NCI-H1092 treated with DMSO at 0.1 percent for 48 hours (cell line): ENCODE measurements at places on chromosomes 12 and 14.

- no peak for DNase-seq
Observed at GRCh38 chr14:93946541-93947090, 19.5 kb downstream of the FAM181A start.

- DNase-seq, result no peak
Observed at GRCh38 chr12:54002915-54003389, 3.0 kb downstream of the HOXC9 start.

- no peak for DNase-seq
Observed at GRCh38 chr12:70756118-70756517, 118.9 kb upstream of the PTPRB start.

GRCh38 chr12:132219323-132219722, 75.1 kb downstream of the NOC4L start:
- DNase-seq, result peak; percentile 47

GRCh38 chr12:34402899-34403705, 380.8 kb downstream of the ALG10 start:
- no peak for DNase-seq

DNA sequence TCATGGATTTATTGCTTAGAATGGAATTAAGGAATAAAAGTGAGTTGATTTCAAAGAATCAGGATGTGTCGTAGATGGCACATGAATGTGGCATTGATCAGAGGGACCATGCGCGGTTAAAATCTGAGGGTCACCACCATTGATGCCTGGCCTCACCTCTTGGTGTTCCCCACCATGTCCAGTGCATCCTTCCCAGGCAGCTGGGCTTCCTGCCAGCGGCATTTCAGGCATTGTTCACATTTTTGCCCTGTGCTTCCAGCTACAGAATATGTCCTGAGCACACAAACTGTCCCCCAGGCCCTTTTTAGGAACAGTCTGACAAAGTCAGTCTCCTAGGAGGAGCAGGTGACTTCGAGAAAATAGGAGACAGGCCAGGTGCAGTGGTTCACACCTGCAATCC, 42.0 kb upstream of the TSPAN9 start:
- DNase-seq, result no peak

- no peak for DNase-seq
Observed at GRCh38 chr14:42437809-42438208, 831.1 kb downstream of the LRFN5 start.

DNA sequence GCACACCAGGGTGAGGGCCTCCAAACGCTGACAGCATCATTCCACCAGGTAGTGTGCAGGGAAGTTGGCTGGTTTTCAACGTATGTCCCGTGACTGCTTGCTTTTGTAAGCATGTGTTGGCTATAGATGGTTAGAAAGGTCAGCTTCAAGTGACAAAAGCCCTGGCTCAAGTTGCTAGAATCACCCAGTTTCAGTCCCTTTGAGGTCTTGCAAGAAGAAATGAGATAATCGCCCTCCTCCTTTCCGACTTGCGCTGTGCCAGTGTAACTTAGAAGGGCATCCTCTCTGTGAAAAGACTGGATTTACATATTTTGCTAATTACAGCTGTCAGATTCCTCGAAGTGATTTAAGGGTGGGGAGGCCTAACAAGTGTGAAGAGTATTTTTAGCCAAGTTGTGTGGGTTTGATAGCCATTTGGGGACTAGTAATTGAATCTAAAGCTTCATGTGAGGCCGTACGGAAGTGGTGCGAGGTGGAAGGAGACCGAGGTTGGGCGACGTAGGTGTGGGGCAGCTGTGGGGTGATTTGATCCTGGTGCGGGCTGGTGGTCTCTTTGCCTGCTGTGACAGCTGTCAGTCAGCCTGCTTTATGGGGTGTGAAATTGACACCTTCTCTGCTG, 94.7 kb downstream of the CHST11 start:
- no peak for DNase-seq

GRCh38 chr12:38138225-38139221, 178.1 kb upstream of the ALG10B start:
- DNase-seq, result peak; percentile 58

DNA sequence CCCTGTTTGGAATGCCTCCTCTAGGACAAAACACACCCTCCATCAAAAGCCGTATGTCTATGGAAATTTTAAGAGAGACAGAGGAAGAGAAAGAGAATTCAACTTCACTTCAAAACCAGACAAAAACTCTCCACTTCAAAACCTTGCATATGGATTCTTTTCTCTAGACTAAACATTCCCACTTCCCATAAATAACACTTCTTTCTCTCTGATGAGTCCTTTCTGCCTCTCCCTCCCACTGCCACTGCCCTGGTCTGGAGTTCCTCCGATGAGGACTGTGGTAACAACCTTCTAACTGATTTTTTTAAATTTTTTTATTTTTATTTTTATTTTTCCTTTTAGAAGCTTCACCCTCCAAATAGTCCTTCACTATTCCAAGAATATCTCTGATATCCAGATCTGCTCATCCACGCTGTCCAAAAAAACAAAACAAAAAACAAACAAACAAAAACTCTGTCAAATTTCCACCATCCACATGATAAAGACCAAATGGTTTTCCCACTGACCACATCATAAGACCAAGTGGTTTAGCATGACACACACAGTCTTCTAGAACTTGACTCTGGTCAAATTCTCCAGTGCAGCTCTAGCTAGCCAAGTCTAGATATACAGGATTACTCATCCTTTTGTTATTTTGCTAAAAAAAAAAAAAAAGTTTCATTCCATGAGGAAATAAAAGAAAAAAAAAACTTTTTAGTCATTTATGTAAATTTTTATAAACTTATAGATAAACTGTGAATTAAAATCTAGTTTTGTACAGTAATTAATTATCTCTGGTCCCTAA, 256.0 kb downstream of the PPFIA2 start:
- DNase-seq, result no peak

DNA sequence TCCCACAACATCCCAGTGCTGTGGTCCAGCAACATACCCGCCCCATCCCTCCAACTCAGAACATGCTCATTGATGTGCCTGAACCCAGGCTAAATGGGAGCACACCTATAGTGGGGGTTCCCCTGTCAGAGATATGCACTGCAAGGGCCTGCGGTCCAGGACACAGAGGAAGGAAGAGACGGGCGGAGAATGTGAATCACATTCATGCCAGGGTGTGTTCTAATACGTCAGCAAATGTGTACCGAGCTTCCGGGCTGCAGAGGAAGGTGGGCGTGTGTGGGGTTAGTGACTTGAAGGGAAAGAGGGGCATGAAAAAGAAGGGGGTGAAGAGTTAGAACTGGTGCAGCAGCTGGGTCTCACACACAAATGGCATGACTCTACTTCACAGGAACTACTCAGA, 83.7 kb downstream of the DPF3 start:
- no peak for DNase-seq

- DNase-seq, result no peak
Observed at GRCh38 chr14:97166497-97166896, 369.3 kb downstream of the VRK1 start.

- no peak for DNase-seq
Observed at GRCh38 chr14:103067231-103067954, 10.0 kb upstream of the CDC42BPB start.

DNA sequence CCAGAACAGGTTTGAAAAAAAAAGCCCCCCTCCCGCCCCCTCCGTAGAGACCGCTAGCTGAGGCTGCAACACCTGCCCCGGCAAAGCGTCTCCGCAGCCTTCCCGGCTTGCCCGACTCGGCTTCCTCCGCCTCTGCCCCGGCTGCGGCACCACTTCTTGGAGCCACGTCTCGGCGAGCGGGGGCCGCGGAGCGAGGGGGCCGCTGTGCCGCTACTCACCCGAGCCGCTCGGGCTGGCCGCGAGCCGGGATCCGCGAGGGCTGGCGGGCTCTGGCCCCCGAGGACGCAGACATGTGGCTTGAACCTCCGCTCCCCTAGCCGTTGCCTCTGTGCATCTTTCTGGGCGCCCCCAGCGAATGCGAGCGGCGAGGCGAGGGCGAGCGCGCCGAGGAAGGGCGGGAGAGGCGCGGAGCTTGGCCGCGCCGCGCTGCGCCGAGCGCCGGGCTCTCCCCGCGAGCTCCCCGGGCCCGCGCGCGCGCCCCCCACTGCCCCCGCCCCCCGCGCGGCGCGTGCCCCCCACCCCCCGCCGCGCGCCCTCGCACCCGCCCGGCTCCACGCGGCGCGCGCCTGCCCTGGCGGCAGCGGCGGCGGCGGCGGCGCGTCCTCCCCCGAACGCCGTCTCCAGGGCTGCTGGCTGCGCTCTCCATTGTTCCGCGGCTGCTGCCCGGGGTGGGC, 249.5 kb downstream of the APAF1 start:
- peak; percentile 24 for DNase-seq

GRCh38 chr14:104526723-104527645, 52.6 kb upstream of the C14orf180 start:
- DNase-seq, result no peak

DNA sequence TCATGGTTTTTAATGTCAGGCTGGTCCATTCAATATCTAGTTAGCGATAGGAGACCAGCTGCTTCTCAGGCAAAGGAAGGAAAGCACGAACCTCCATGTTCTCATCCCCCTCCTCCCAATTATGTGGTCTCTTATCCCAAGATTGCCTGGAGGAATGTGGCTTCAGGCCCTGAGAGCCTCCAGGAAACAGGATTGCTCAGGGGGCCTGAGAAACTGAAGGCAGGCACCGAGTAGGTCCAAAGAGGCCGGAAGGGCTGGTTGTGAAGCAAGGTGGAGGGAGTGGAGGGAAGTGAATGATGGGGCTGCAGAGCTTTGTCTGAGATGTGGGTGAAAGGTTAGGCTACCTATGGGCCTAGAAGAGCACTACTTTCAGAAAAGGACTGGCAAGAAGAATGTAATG, 188.2 kb upstream of the DDHD1 start:
- DNase-seq, result no peak

- DNase-seq, result no peak
Observed at GRCh38 chr12:124689631-124690030, 122.2 kb upstream of the NCOR2 start.

DNA sequence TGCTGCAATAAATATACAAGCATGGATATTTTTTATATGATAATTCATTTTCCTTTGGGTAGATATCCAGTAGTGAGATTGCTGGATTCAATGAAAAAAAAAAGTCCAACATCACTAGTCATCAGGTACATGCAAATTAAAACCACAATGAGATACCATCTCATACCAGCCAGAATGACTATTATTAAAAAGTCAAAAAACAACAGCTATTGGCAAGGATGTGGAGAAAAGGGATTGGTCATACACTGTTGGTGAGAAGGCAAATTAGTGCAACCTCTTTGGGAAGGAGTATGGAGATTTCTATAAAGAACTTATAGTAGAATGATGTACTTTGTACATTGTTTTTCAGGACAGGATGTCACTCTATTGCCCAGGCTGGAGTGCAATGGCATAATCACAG, 531.2 kb upstream of the MGAT4C start:
- no peak for DNase-seq

DNA sequence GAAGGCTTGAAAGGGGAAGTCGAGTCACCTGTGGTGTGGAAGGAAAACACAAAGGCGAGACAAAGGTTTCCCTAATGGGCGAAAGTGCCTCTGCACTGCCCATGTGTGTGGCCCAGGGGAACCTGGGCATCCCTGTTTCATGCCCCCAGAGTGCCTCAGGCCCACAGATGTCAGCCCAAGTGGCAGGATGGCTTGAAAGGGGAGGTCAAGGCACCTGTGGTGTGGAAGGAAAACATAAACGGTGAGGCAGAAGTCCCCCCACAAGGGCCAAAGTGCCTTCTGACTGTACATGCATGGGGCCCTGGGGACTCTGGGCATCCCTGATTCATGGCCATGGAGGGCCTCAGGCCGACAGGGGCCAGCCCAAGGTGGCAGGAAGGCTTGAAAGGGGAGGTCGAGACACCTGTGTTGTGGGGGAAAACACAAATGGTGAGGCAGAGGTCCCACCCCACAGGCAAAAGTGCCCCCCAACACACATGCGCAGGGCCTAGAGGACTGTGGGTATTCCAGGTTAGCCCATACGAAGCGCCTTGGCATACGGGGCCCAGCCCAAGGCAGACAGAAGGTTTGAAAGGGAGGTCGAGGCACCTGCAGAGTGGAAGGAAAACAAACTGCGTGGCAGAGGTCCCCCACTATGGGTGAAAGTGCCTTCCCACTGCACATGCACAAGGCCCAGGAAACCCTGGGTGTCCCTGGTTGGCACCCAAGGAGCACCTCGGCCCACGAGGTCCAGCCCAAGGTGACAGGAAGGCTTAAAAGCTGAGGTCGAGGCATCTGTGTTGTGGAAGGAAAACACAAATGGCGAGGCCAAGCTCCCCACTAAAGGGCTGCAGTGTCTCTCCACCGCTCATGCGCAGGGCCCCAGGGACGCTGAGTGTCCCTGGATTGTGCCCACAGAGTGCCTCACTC, 382.3 kb downstream of the ALG10 start:
- no peak for DNase-seq

- no peak for DNase-seq
Observed at GRCh38 chr14:52463375-52463774, 88.9 kb downstream of the TXNDC16 start.

GRCh38 chr12:108582978-108583770, 14.7 kb downstream of the TMEM119 start:
- DNase-seq, result no peak

DNA sequence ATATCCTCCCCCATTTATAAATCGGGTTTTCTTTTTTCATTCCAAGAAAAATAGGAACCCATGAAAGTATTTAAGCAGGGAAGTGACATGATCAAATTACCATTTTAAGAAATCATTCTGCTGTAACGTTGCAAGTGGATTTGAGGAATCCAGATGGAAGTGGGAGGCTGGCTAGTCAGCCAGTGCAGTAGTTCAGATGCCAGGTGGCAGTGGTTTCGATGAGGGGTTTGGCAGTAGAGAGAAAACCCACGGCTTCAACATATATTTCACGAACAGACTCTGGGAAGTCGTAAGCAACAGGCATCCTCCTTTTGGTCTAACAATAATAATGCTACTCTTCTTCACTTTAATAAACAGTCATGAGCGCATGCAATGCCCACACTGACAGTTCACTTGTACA, 25.0 kb downstream of the PDZRN4 start:
- no peak for DNase-seq

GRCh38 chr12:27464220-27464554, 17.7 kb downstream of the SMCO2 start:
- DNase-seq, result no peak

GRCh38 chr12:90102957-90103652, 394.5 kb upstream of the ATP2B1 start:
- DNase-seq, result peak; percentile 17

DNA sequence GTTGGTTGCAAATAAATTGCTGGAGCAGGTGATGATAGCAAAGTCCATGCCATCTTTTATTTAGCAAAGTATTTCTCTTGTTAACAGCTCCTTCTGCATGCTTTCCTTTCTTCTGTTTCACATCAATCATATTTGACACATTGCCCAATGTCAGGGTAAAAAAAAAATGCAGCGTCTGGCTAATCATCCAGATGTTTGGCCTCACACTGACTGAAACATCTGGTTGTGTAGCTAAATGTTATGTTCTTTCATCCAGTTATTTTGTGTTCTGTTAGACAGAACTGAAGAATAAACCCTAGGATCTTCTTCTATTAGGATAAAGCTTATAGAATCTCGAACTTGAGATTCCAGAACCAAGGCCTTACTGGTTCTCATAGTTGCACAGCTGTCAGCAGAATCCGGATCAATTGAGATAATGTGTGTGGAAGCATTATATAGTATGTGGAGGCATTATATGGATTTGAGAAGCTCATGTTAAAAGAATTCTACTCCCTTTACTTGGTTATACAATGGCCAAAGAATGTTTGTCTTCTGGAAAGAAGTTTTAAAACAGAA, 859.2 kb downstream of the DIO2 start:
- DNase-seq, result no peak

- DNase-seq, result peak; percentile 28
Observed at GRCh38 chr14:80850197-80850814, 91.2 kb downstream of the CEP128 start.

GRCh38 chr14:43539210-43539609, 967.9 kb downstream of the FSCB start:
- DNase-seq, result no peak
